ENCODE measurements at places on chromosomes 6 and 20. TPM values are rescaled to one million over a fixed set of nuclear protein-coding genes. Genes with fewer than 3 reads are reported as not detected.

DNA sequence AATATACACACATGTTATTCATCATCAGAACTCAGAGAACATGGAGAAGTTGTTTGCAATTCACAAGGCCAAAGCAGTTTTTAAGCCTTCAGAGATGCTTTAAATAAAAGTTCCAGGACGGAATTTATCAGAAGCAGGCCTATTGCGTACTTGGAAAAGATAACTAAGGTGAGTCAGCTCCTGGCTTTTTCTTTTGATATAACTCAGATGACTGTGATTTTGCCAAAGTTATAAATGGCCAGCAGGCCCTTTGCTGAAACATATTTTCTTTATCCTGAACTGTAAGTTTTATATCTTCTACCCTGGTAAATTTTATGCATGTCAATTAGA, 55.0 kb upstream of the PLCB1 start:
- no peak for DNase-seq

DNA sequence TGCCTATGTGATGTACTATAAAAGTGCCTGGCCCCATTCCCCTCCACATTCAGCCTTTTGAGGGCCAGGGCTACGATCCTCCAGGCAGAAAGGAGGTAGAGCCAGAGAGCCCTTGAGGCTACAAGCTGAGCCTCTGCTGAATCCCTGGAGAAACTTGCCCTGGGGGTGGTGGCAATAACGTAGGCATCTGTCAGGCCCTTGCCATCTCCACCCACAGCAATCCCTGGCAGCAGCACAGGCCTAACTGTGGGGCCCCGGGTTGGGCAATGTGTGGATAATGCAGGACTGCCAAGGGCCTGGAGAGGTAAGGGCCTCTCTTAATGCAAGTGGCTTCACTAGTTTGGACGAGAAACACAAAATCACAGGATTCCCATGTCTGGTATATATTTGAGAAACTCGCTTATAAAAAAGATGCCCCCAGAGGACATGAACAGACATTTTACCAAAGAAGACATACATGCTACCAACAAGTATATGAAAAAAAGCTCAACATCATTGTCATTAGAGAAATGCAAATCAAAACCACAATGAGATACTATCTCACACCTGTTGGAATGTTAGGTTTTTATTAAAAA, 99.0 kb downstream of the QRSL1 start:
- DNase-seq = no peak

OXT gene
- total RNA-seq = 0.66 TPM

HLA-DRB5 gene
- total RNA-seq = 50.3 TPM

Measured in mucosa of descending colon (tissue), 3 donors.